CD4-positive, CD25-positive, alpha-beta regulatory T cell (primary cell): ENCODE measurements at places on chromosomes 13 and 19. TPM values are rescaled to one million over a fixed set of nuclear protein-coding genes. Genes with fewer than 3 reads are reported as not detected.

C5AR1 gene
- total RNA-seq, result 0.91 TPM

BRCA2 gene
- 7.6 TPM for total RNA-seq

ZNF329 gene
- 9.2 TPM for total RNA-seq

KL gene
- total RNA-seq, result not detected

CCDC122 gene
- total RNA-seq, result 1.5 TPM

TBXA2R gene
- total RNA-seq, result 1.7 TPM

GPR180 gene
- 2.1 TPM for total RNA-seq

NLRP11 gene
- total RNA-seq, result not detected

HOMER3 gene
- total RNA-seq, result 3.6 TPM

EXOC3L2 gene
- not detected for total RNA-seq

PSG4 gene
- total RNA-seq, result 0.76 TPM

DNA sequence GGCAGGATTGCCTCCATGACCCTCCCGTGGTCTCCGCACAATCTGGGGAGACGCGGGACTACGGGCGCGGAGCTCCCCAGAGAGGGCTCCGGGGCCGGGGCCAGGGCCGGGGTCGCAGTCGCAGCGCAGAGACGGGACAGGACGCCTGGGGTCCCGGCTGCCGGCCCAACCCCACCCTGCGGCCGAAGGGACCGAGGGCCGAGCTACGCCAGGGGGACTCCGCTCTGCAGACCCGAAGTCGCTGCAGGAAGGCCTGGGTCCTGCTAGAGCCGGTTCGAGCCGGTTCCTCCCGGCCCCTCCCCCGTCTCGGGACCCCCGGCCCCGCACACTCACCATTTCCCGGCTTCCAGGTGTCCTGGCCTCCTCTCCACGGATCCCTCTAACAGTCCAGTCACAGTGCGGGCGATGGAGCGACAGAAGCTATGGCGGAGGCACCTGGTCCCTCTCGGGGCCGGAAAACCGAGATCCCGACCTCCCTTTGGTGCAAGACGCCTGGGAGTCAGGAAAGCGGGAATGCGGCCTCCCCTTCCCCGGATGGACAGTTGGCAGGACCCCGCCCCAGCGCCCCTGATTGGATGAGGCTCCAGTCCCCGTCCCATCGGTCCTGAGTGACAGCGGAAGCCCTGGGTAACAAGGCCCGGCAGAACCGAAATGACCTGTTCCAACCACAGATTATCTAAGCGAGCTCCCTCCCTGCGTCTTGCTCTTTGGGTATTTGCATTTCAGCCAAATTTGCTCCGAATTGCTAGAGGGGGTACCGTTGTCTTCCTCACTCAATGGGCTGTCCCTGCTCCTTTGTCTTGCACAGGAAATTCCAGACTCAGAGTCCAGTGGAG is at the start of gene ZNF625:
Gene ZNF625, minus strand, starts transcription at position 512 of the 836 bp plus-strand sequence. Its CDS starts 176 bp downstream, at position 336.
- H3K36me3 ChIP-seq, result no peaks in the 10 kb centered on the region
- H3K4me1 ChIP-seq, result peaks cover 18% of the 10 kb centered on the region
- no peak for DNase-seq
- H3K4me3 ChIP-seq, result peak within 1 kb of the TSS; percentile 78
- no peaks in the 10 kb centered on the region for H3K27me3 ChIP-seq

- no peaks in the 10 kb centered on the region for H3K36me3 ChIP-seq
- peak overlapping the region; percentile 61 for H3K4me3 ChIP-seq
- H3K27ac ChIP-seq, result peak overlapping the region; percentile 68
- peaks cover 33% of the 10 kb centered on the region for H3K4me1 ChIP-seq
Measured at GRCh38 chr13:99085139-99085807, 107.4 kb upstream of the DOCK9 start.

- H3K36me3 ChIP-seq, result peaks cover 5% of the 10 kb centered on the region
- no peak overlapping the region for H3K27ac ChIP-seq
- H3K4me1 ChIP-seq, result peaks cover 12% of the 10 kb centered on the region
- no peaks in the 10 kb centered on the region for H3K27me3 ChIP-seq
- DNase-seq, result no peak
Measured at GRCh38 chr19:34276614-34277013, 22.3 kb downstream of the GARRE1 start.

DNA sequence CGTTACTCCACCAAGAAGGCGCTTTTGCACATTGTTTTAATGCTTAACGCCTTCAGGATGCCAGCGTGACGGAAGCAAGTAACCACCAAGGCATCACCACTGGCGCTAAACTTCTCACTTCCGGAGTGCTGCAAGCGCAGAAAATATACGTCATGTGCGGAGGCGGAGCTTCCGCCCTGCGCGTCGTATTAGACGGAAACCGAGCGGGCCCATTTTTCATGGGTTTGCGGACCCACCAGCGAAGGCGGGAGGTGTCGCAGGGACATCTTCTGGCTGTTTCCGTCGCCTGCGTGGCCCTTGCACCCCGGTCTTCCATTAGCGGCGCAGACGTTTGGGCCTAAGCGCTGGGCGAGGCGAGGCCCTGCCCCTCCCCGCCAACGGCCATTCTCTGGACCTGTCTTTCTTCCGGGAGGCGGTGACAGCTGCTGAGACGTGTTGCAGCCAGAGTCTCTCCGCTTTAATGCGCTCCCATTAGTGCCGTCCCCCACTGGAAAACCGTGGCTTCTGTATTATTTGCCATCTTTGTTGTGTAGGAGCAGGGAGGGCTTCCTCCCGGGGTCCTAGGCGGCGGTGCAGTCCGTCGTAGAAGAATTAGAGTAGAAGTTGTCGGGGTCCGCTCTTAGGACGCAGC is at the start of gene ERCC5:
Gene ERCC5, plus strand, starts transcription at position 403 of the 631 bp plus-strand sequence. CDS start 235 bp downstream, outside the sequence.
- H3K4me1 ChIP-seq, result peaks cover 45% of the 10 kb centered on the region
- H3K27me3 ChIP-seq, result no peaks in the 10 kb centered on the region
- peak within 1 kb of the TSS; percentile 98 for H3K27ac ChIP-seq
- peaks cover 5% of the 10 kb centered on the region for H3K36me3 ChIP-seq
- peak; percentile 98 for DNase-seq

GRCh38 chr13:36046672-36047071 is 84.5 kb downstream of the DCLK1 start:
- H3K36me3 ChIP-seq, result no peaks in the 10 kb centered on the region
- no peak for DNase-seq
- no peak overlapping the region for H3K27ac ChIP-seq
- H3K4me1 ChIP-seq, result no peaks in the 10 kb centered on the region
- no peak overlapping the region for H3K4me3 ChIP-seq

DNA sequence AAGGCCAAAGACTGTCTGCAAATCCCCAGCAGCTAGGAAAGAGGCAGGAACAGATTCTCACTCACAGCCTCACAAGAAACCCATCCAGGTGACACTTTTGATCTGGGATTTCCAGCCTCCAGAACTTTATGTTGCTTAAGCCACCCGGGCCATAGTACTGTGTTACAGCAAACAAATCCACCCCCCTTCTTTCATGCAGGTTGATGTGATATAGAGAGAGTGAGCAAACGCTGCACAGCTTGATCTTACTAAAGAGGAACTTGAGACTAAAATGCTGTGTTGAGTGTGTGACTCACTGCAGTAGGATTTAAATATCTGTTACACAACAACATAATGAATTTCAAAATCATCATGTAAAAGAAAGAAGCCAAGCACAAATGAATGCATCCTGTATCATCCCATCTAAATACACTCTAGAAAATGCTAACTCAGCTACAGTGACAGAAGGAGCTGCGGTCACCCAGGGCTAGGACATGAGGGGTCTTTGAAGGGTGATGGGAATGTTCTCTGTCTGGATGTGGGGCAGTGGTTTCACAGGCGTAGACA is 32.2 kb downstream of the RCBTB2 start:
- peaks cover 6% of the 10 kb centered on the region for H3K36me3 ChIP-seq
- no peak overlapping the region for H3K27ac ChIP-seq
- H3K27me3 ChIP-seq, result no peaks in the 10 kb centered on the region
- peak; percentile 46 for DNase-seq
- H3K4me3 ChIP-seq, result no peak overlapping the region
- peaks cover 38% of the 10 kb centered on the region for H3K4me1 ChIP-seq

DNA sequence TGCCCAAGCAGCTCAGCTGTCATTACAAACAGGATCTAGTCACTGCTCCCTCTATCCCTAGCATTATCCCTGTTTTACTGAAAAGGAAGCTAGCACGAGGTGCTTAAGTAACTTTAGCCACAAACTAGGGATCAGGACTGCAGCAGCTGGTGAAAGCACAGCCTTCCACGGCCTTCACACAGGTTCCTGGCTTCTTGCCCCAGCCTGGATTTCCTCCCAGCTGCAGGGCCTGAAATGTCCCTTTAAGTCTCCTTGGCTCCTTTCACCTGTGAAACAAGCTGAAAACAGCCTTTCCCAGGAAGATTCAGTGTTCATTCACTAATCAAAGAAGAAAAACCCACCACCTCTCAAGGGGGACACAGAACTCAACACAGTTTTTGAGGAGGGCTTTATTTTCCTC is 754.5 kb downstream of the DIAPH3 start:
- H3K4me1 ChIP-seq, result no peaks in the 10 kb centered on the region
- no peaks in the 10 kb centered on the region for H3K27me3 ChIP-seq
- H3K27ac ChIP-seq, result no peak overlapping the region
- no peak overlapping the region for H3K4me3 ChIP-seq

DNA sequence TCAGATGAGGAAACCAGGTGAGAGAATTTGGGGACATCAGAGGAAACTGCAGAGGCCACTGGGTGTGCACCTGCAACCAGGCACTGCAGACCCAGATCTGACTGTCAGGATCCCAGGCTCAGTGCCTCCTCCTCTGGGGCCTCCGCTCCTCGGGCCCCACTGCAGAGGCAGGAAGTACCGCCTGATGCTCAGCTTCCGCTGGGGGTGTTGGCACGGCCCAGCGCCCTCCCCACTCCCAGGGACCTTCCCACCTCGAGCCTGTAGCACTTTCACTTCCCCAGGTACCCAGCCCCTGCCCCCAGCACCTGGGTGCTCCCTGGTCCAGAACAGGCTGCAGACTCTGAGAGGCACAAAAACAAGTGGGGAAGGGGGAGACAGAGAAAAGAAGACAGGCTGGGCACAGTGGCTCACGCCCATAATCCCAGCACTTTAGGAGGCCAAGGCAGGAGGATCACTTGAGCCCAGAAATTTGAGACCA is 1.4 kb upstream of the CD37 start:
- DNase-seq, result peak; percentile 51
- H3K4me3 ChIP-seq, result peak overlapping the region; percentile 97
- peaks cover 68% of the 10 kb centered on the region for H3K4me1 ChIP-seq

DNA sequence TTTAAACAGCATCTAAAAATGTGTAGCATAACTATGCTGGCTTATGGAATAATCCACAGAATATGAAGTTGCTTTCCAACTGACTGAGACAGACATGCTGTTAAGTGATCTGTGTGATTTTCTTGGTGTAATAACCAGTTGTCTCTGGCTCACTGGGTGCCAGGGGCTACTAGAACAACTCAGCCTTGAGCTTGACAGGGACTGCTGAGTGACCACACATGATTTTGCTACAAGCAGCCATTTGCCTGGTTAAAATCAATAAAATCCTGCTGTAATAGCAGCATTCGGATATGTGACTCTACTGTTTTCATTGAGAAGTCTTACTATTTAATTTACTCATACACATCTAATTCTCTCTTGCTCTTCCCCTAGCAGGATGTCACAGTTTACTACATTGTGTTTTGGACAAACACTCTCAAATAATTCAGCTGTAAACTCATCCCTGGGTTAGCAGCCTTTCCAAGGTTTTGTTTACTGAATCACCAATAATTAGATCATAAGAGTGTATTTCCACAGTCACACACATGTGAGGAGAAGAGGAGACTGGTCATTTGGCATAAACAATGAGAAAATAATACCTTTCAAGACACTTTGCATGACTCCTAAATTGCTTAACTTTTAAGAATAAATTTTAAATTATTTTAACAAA is 426.2 kb downstream of the PCDH9 start:
- H3K27me3 ChIP-seq, result no peaks in the 10 kb centered on the region
- H3K36me3 ChIP-seq, result no peaks in the 10 kb centered on the region
- DNase-seq, result no peak
- no peak overlapping the region for H3K4me3 ChIP-seq
- H3K27ac ChIP-seq, result no peak overlapping the region

- no peaks in the 10 kb centered on the region for H3K27me3 ChIP-seq
- H3K27ac ChIP-seq, result no peak within 1 kb of the TSS
- DNase-seq, result no peak
- H3K4me3 ChIP-seq, result no peak within 1 kb of the TSS
- H3K36me3 ChIP-seq, result peaks cover 37% of the 10 kb centered on the region
Measured at GRCh38 chr19:5913739-5914357, at the start of gene CAPS. Gene CAPS, plus strand, starts transcription at chr19:5914254. Its CDS starts 153 bp downstream, at chr19:5914407.

DNA sequence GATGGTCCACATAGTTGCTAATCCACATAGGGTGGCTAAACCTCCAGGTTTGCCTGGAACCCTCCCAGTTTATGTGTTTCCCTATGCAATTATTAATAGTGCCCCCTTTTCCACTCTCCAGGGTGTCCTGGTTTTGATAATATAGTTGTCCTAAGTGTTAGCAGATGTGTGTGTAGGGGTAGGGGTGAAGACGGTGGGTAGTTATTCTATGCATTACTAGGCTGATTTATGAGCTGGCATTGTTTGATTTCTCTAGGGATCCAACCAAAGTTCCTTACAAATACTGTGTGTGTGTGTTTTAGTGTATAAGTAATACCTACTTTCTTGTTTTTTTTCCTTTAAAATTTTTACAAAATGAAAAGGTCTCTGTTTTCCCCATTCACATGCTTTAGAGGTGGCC is 21.1 kb downstream of the GTF2F2 start:
- no peak for DNase-seq
- H3K4me3 ChIP-seq, result no peak overlapping the region
- no peak overlapping the region for H3K27ac ChIP-seq
- H3K36me3 ChIP-seq, result peaks cover 27% of the 10 kb centered on the region
- no peaks in the 10 kb centered on the region for H3K27me3 ChIP-seq

DNA sequence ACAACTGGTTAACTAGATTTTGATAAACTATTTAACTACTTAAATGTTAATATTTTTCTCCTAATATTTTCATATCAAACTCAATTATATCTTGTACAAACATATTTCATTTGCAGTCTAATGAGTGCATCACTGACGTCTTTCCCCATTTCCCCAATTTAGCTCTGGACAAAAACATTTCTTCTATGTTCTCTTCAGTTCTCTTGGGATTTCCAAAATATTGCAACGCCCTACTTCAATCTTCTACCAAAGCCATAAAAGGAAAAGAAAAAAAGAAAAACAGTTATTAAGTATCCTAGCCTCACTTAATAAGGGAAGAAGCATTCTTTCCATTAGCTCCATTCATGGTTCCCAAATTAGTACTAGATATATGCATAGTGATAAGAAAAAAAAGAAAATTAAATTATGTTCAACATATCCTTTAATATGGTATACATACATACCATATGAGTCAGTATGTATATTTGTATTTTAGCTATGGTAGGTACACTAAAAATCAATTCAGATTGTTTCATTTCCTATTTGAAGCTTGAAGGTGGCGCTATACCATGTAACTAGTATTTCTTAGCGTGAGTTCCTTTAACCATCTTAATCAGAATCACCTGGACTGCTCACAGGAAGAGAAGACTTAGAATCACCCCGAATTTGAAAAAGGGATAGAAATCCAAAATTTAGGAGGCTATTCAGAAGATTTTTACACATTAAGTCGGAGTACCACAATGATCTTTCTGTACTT is 9.9 kb downstream of the FBXL3 start:
- H3K4me3 ChIP-seq, result no peak overlapping the region
- peaks cover 73% of the 10 kb centered on the region for H3K36me3 ChIP-seq
- H3K4me1 ChIP-seq, result peaks cover 68% of the 10 kb centered on the region
